ENCODE measurements at places on chromosomes 1 and 21.
A peak's percentile ranks its signal among the peaks of the same experiment; 100 is the strongest.

- no peak for DNase-seq
Observed at GRCh38 chr1:25640646-25641328, 24.2 kb downstream of the MAN1C1 start.

GRCh38 chr1:111213412-111213811 lies 13.0 kb upstream of the DENND2D start:
- peak; percentile 41 for DNase-seq

DNA sequence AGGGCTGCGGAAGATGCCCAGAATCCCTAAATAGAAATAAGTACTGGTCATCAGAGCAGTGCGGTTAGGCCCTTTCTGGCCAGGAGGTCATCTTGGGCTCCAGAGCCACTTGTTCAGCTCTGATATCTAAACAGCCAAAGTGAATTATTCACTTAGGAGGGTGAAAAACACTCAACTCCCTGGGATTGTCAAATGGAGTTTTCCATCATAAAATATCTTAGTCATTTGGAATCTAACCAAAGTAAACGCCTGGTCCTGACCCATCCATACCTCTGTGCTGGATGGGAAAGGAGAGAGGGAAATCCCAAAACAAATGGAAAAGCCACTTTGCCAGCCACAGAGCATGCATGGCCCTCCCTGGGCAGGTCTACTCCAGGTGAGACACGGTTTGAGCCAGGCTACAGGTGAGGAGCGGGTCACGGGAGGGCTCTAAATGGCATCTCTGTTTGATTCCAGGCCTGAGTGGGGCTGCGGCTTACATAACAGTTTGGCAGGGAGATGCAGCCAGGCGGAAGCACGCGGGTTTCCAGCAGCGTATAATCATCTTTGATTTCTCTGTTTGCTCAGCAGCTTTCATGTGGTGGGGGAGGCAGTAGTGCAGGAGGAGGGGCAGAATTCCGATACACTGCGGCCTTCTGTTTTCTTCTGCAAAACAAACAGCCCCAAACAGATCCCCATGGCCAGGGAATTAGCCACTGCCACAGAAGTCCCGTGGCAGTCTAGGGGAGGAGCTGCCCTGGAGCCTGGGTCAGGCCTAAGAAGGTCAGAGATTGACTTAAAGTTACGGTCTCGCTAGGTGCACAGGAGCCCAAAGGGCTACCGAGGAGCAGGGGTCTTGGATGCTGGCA lies 59.1 kb upstream of the ZNF648 start:
- DNase-seq: no peak

- no peak for DNase-seq
Observed at GRCh38 chr1:86067626-86068025, 88.9 kb downstream of the COL24A1 start.

DNA sequence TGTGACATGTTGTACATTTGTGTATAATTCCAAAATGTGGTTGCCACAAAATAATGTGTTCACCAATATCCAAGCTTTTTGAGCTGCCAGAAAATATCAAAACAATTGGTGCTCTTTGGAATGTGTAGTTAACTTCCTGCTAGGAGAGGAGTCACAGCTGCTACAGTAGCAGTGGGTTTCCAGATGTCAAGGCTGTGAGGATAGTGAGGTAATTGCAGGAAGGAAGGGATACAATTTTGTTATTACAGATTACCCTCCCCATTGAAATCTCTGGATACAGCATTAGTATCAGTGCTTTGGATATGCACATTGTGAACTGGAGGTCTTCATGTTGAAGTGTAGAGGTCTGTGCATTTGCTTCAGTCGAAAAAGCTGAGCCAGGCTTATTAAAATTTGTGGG lies 253.2 kb downstream of the PTPRC start:
- no peak for DNase-seq

- DNase-seq: no peak
Observed at GRCh38 chr21:41465176-41465781, 39.2 kb downstream of the MX1 start.

- DNase-seq: no peak
Observed at GRCh38 chr1:98988904-98989555, 15.6 kb downstream of the PLPPR5 start.

DNA sequence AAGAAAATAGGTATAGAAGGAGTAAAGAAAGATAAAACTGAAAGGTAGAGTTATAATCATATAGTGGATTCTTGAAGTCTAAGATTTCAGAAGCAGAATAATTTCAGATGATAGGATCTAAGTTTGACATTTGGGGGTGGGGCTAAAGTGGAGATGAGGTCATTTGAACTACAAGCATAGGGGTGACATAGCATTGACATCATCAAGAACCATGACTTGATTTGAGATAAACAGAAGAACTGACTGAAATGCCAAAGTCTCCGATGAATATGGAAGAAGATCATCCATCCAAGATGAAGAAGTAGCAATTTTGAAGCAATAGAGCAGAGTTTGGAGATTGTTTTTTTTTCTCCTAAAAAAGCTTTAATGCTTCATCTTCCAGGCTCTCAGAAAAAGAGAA lies 122.3 kb downstream of the MACF1 start:
- peak; percentile 39 for DNase-seq

DNA sequence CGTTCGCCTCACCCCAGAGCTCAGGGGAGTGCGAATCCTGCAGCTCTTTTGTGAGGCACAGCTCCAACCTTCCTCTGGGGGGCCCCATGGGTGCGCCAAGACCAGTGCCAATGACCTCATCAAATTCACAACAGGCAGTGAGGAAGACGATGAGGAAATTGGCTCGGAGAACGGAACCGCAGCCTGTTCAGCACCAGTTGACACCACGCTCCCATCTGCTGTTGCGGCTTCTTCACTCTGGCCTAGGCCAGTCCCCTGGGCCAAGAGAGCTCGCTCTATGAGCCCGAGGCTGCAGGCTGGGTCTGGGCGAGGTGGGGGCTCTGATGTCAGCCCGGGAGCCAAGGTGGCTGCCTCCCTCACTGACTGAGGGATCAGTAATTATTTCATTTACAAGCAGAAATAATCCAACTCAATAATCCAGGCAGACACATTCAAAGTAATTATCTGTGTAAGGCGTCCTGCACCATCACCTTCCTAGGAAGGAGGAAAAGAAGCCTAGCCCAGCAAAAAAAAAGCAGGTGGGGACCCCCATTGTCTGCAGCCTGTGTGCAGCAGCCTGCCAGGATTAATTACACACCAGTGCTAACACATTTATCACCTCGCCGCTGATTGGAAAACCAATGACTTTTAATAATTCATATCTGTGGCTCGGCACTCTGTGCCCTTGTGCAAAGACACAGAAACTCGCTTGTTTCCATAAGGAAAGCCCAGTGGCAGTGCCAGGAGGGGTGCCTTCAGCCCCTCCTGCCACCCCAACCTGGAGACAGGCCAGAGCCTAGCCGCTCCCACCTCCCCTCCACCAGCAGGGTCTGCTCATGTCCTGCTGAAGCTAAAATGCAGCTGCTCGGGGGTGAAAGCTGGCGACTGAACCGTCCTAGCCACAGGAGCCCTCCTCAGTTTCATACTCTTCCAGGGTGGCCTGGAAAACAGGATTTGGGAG lies 1.9 kb downstream of the PLEKHA6 start:
- DNase-seq: no peak

GRCh38 chr1:228541725-228542124 lies 54.5 kb downstream of the RNF187 start:
- DNase-seq: no peak

- DNase-seq: no peak
Observed at GRCh38 chr1:77218477-77219165, 609 bp downstream of the PIGK start.

DNA sequence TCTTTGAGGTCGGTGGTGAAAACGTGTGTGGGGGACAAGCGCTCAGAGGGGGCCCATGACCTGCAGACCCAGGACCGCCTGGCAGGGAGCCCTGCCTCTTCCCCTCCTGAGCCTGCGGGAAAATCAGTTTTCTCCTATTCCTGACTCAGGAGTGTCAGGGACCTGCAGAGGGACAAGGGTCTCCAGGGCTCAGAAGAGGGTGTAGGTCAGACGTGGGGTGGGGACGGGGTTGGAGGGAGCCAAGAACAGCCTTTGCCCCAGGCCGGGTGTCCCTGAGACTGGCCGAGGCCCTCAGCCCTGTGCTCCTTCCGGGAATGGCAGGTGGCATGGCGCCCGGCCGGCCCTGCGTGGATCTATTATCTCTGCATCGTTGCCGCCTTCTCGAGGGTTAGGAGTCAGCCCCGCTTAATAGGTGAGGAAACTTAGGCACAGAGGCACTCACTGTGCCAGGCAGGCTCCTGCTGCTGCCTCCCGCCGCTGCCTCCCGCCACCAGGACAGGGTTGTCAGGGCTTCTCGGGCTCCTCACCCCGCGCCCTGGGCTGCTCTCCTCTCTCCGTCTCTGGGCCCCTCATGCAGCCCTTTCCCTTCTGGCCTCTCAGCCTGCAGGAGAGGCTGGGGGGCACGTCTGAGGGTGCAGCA lies 37.5 kb downstream of the AJAP1 start:
- DNase-seq: no peak

All from CD4-positive, alpha-beta memory T cell (primary cell).